ENCODE measurements at places on chromosomes 16 and 17. TPM values are rescaled to one million over a fixed set of nuclear protein-coding genes. Genes with fewer than 3 reads are reported as not detected.
A peak's percentile ranks its signal among the peaks of the same experiment; 100 is the strongest.

- no peak for DNase-seq
Observed at GRCh38 chr16:28136751-28137434, 73.4 kb upstream of the GSG1L start.

- no peak for DNase-seq
Observed at GRCh38 chr16:83939266-83939855, 13.7 kb upstream of the OSGIN1 start.

DNA sequence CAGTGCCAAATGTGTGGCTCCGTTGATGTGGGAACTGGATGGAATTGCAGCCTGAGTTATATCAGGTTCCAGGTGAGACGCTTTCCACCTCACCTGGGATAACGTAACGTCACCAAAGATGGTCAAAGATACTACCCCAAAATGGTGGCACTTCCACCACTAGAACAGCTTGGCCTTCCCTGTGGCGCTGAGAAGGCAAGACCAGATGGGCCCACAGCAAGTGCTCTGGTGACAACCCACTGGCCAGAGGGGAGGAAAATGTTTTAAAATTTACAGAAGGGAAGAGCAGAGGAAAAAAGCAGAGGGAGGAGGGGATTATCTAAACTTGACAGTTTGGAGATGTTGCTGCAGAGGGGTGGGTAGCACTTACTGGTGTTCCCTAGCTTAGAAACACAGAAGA is 7.5 kb upstream of the ITGA2B start:
- DNase-seq = no peak

DNA sequence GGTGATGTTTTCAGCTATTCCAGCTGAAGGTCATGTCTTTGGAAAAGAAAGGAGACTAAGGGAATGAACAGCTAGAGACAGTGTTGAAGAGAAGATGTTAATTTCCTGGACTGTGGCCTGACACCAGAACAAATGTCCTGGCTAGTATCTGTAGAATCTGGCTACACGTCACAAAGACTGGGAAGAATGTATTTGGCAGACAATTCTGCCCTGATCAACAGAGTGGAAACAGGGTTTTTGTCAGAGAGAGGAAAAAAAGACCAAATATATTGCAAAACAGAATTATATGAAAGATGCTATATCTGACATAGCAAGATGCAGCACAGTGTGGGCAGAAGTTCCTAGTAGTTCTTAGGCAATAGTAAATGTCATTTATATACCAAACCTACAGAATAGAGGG is 17.0 kb upstream of the ANKFN1 start:
- DNase-seq = no peak

- no peak for DNase-seq
Observed at GRCh38 chr16:81593481-81593880, 148.9 kb downstream of the CMIP start.

DNA sequence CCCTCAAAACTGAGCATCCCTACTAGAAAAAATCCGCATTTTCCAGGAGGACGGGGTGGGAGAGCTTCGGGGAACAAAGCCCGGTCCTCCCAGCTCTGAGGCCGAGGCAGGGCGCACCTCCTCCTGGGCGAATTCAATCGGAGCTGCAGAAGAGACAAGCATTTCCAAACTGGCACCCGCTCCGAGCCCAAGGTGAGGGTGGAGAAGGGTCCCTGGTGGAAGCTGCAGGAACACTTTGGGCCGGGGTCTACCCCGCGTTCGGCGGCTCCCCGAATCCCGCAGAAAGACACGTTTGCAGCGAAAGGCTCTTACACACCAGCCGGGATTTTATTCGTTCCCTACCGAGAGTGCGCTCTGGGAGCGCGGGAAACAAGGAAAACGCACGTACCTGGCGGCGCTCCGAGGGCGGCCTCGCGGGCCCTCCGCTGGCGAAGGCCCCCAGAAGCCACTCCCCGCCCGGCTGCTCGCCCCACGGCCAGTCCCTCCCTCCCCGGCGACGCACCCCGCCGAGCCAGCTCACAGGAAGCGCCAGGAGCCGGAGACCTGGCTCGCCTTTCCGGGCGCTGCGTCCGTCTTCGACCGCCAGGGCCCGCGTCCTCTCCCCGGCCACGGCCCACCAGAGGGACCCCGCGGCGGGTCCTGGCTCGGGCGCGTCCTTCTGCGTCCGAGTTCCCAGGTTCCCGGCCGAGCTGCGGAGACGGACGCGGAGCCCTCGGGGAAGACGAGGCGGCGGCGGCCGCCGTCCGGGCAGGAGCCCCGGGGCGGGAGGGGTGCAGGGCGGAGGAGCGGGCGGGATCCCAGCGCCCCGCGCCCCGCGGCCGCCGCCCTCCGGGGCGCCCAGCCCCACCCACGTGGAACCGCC is 49.8 kb upstream of the BAHCC1 start:
- peak; percentile 93 for DNase-seq

DNA sequence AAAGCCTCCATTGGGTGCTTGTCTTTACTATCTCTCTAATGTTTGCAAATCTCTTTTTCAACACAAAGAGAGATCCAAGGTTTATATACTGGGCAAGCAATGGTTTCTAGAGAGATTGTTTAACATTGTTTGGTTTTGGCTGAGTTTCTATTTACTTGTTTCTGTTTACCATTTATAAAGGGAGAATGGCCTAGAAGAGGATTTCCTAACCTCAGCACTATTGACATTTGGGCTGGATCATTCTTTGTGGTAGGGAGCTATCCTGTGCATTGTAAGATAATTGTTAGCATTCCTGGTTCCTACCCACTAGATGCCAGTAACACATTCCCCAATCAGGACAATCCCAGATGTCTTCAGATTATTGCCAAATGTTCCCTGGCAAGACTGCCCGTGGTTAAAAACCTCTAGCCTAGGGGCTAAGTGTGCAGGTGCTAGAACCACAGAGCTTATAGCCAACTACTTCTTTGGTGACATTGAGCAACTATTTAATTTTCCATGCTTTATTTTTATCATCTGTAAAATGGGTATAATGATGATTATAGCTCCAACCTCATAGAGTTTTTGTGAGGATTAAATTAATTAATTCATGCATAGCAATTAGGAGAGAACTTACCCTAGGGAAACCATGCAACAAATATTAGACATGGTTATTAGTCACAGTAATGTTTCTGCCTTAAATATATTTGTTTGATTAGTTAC is 413.9 kb upstream of the MAF start:
- DNase-seq = no peak

DNA sequence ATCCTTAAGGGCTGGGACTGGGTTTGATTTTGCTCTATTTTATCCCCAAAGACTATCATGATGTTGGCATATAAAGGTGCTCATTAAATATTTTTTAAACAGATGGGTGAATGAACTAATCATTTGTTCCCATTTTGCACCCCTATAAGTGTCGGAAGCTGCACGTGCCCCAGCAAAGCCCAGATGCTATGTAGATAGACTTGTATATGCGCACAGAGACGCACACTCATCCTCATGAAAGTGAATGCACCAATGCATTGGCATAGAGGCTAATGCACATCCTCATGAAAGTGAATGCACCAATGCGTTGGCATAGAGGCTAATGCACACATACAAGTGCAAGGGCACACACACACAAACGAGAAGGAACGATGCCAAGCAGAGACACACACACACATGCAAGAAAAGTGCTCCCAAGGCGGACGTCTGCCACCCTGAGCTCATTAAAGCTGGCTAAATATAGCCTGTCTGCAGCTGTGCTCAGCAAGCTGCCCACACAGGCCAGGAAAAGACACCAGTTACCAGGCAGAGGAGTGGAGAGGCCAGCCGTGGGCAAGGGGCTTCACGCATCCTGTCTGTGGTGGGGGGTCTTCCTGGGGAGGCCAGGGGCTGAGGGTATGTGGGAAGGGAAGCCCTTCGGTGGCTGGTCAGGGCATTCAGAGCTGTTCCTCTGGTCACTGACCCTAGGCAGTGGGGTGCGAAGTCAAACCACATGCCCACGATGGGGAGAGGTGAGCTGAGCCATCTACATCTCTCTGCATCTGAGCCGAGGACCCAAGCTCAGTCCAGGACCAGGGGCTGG is 52.6 kb downstream of the PIMREG start:
- DNase-seq = no peak

ENPP7 gene
- total RNA-seq = not detected

CSNK1D gene
- 118 TPM for total RNA-seq

MYOCD gene
- total RNA-seq = 7.9 TPM

KRTAP4-1 gene
- not detected for total RNA-seq

TAC4 gene
- total RNA-seq = not detected

SYT17 gene
- not detected for total RNA-seq

KRTAP4-9 gene
- 0.53 TPM for total RNA-seq

PIRT gene
- not detected for total RNA-seq

KRT31 gene
- total RNA-seq = not detected

TRIM16 gene
- 19.7 TPM for total RNA-seq

All from HFFc6 (cell line).